Nasal cavity respiratory epithelium epithelial cell of viscerocranial mucosa (primary cell): ENCODE measurements at places on chromosomes 6 and 20. TPM values are rescaled to one million over a fixed set of nuclear protein-coding genes. Genes with fewer than 3 reads are reported as not detected.

The TNFRSF6B gene
- 5.5 and 26.8 TPM in 2 replicates for total RNA-seq

The CYP39A1 gene
- 6.5 and 8.2 TPM in 2 replicates for total RNA-seq

The ZNF391 gene
- 1.0 and 6.5 TPM in 2 replicates for total RNA-seq

The KCTD20 gene
- 33.8 and 37.4 TPM in 2 replicates for total RNA-seq

The CYP21A2 gene
- 0.28 TPM in 1 of 2 replicates, not detected in the other for total RNA-seq
